ENCODE measurements at places on chromosomes 5 and 9.

DNA sequence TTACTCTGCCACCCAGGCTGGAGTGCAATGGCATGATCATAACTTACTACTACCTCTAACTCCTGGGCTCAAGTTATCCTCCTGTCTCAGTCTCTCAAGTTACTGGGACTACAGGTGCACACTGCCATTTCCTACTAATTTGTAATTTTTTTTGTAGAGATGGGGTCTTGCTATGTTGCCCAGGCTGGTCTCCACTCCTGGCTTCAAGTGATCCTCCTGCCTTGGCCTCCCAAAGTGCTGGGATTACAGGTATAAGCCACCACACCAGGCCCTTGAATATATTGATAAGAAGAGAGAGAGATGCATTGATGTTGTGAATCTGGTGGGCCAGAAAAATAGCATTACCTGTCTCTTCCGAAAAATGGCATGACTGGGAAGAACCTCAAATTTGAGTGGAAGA lies 21.0 kb upstream of the RCL1 start:
- no peak for DNase-seq

GRCh38 chr5:145991044-145991575 lies 54.7 kb downstream of the SH3RF2 start:
- DNase-seq: no peak

GRCh38 chr9:136120438-136120844 lies 1.8 kb upstream of the TMEM250 start:
- no peak for DNase-seq

DNA sequence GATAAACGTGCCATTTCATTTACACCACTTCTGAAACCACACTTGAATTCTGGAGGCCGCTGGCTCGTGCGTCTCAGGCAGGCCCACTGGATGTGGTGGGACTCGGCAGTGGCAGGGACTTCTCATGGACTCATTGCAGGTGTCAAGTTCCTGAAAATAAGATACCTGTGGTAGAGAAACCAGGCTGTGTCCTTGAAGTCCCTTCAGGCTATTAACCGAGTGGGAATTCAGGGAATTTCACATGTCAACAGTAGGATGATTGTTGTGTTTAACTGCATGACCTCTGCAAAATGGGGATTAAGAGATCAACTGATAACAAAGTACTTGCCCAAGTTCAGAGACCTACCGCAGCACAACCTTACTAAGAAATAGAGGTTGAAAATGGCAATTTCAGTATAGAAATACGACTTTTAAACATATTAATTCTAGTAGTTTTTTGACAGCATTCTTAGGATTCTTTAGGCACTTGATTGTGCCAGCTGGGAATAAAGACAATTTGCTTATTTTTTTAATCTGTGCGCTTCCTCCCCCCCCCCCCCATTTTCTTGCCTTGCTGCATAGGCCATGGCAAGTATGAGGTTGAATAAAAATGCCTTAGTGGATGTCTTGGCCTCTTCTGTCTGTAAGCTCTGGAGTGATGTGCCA lies 26.8 kb downstream of the TRIP13 start:
- no peak for DNase-seq

GRCh38 chr5:56757077-56757476 lies 58.3 kb upstream of the MAP3K1 start:
- no peak for DNase-seq

DNA sequence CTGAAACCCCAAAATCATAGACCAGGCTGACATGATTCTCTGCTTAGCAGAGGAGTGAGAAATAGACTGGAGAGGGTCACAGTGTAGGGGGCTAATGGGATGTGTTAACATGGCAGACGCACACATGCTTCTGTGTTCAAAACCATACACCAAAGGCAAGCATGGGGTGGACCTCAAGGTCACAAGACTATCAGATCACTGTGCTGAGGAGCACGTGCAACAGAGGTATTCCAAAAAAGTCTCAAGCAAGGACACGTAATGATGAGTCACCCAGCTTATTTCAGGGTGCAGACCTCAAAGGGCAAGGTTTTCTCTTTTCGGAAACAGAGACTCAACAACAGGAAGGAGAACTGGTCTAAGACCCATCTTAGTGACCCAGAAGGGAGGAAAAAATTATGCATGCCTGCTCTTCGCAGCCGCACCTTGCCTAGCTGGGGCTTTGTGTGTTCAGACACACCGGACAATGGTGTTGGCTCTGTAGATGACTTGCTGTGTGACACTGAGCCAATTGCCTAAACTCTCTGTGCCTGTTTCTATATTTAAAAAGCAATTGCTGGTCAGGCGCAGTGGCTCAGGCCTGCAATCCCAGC lies 20.3 kb downstream of the WHRN start:
- DNase-seq: no peak

DNA sequence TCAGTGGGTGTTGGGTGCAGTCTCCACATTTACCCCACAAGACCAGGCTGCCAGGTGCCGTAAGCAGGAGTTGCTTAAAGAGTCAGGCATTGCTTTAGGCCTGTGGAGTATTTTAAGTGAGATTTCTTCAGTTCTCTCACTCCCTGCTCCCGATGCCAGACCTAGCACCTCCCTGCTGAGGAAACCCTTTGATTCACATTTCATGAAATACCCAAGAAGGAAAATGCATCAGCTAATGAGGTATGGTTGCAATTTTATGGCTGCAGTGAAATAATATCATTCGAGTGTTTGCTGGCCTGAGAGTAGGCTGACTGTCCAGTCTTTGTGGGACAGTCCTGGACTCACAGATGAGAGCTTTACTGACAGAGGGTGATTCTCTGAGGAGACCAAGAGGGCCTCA lies 67.4 kb upstream of the CTSL start:
- no peak for DNase-seq

DNA sequence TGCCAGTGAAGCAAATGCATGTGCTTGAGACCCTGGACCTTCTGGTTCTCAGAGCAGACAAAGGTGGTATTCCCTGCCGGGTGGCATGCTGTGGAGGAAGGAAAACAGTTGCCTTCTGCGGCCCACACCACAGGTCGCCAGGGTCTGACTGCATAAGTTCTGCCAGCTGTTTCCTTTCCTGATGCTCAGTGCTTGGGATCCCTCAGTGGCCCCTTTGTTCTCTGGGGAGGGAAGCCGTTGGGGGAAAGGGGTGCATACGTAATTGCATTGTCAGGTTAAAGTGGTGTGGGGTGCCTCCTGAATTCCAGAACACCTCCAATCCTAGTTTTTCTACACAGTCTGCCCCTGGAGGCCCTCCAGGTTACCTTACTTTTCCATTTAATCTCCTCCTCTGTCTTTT lies 43.1 kb upstream of the SLC2A8 start:
- DNase-seq: no peak

DNA sequence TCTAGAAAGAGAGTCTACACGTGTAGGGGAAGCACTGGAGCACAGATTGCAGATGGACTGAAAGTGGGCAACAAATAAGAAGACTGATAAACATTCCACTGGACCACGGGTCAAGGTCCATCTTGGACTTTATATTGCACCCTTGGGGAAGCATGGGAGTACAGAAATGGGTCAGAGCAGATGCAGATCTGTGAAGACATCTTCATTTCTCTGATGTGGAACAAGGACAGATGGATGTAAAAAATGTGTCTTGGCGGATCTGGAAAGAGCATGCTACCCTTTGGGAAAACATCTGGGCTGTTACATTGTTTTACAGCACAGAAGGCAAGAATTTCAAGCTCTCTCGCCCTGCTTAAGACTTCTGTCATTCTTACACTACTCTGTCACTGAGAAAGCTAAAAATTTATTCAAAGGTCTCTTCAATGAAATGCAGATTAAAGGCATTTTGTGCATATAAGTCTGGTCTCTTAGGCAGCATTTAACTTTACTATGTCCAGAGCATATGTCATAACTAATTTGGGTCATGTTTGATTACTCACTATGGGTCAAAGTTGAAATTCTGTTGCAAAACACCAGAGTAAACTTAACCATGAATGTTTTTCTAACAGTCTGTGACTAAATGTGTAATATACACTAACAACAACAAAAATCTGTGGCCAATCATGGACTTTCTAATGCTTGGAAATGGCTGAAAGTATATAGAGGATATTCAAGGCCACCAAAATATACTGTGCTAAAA lies 756.4 kb upstream of the DMAC1 start:
- no peak for DNase-seq

- no peak for DNase-seq
Observed at GRCh38 chr9:33459115-33459514, 11.7 kb upstream of the AQP3 start.

GRCh38 chr5:76579166-76579937 lies 43.9 kb downstream of the F2RL2 start:
- no peak for DNase-seq

DNA sequence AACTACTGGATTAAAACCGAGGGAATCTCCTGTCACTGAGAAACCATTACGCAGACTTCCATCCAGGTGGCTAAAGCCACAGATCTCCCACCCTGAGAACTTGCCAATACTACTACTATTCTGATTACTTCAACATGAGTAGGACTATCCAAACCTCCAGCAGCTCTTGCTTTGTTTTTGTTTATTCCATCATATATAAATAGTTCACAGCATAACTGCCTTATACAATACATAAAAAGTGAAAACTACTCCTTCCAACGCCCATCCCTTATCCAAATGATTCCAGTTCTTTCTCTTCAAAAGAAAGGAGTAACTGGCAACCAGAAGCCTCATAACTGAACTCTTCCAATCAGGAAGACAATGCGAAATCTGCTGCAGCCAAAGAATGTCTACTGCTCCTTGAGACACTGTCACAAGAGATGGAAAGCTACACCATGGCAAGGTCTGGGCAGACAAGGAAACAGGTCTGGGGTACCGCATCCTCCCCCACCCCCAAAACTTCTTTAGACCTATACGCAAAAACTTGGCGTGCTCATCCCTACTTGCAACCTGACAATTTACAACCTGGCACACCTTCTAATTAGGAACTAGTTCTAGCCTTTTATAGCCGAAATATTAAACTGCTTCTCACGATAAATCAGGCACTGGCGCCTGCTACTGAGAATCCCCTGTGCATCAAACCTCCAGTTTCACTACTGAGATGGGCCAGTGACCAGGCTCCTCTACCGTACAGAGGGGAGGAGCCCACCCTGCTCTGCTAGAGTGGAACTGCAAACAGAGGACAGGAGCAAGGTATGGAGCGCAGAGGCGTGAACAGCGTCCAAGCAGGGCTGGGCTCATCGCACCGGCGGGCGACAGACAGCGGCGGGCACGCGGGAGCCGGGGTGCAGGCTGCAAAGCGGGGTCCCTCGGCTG lies 986 bp downstream of the PLPP1 start:
- no peak for DNase-seq

DNA sequence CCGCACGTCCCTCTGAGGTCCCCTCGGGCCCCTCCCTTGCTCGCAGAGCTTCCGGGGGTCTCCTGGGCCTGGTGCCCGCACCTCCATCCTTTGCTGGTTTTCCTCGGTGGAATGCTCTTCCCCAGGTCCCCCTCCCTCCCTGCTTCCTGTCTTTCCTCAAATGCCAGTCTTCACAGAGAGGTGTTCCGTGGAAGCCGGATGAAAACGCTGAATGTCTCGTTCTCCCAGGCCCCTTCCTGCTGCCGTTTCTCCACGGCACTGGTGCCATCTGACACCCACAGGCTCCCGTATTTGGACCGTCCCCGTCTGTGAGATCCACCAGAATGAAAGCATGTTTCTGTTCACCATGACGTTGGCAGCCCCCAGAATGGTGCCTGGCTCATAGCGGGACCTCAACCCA lies 4.1 kb downstream of the OR2V1 start:
- no peak for DNase-seq

- DNase-seq: no peak
Observed at GRCh38 chr5:140340605-140341121, 5.7 kb downstream of the HBEGF start.

- no peak for DNase-seq
Observed at GRCh38 chr5:652773-653350, 40.3 kb downstream of the TPPP start.

GRCh38 chr5:169628892-169629291 lies 8.2 kb upstream of the DOCK2 start:
- no peak for DNase-seq

- no peak for DNase-seq
Observed at GRCh38 chr9:128838338-128838737, 8.7 kb upstream of the SPOUT1 start.

DNA sequence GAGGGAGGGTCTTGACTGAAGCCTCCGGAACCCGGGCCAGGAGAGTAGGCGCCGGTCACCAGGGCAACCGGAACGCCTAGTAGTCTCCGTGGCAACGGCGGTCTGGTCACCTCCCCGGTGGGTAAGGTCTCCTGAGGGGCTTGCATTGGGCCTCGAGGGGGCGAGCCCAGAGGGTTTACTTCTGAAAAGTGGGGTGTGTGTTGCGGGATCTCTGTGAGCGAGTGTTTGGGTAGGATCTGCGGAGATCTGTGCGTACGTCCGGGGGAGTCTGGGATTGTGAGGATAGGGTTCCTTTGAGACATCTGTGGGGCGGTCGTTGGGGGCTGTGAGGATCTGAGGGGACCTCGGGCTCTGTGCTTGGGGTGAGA lies at the start of gene FAM221B:
TSS of gene FAM221B (minus strand) at position 17 of the 368 bp plus-strand sequence. CDS start 2,571 bp downstream, outside the sequence.
- no peak for DNase-seq

DNA sequence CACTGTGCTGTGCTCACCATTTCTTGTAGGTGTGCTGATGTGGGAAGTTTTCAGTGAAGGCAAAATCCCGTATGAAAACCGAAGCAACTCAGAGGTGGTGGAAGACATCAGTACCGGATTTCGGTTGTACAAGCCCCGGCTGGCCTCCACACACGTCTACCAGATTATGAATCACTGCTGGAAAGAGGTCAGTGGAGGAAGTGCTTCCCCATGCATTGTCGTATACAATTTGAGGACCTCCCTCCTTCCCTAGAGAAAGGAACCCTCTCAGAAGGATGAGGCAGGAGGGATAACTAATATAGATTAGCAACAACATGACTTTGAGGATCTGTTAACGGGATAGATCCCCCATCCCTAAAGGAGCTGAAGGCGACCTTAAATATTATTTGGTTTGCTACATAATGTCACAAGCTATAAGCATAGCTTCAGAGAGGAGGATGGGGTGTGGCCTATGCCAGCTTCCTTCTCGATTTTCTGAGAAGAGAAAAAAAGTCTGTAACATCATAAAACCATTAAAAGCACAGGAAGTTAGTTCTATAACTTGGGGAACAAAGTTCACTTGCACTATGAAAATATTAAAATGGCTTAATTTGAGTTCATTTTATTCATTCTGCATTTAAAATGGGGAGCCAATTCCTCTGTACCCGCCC lies 17.0 kb upstream of the CYFIP2 start:
- no peak for DNase-seq

GRCh38 chr5:43040287-43041098 lies at the start of gene ANXA2R:
Gene ANXA2R, minus strand, starts transcription at chr5:43040319. Its CDS starts 273 bp downstream, at chr5:43040046.
- peak; percentile 64 for DNase-seq

- no peak for DNase-seq
Observed at GRCh38 chr9:21710548-21711191, 91.8 kb upstream of the MTAP start.

- no peak for DNase-seq
Observed at GRCh38 chr5:96942911-96943310, 7.0 kb downstream of the LNPEP start.

DNA sequence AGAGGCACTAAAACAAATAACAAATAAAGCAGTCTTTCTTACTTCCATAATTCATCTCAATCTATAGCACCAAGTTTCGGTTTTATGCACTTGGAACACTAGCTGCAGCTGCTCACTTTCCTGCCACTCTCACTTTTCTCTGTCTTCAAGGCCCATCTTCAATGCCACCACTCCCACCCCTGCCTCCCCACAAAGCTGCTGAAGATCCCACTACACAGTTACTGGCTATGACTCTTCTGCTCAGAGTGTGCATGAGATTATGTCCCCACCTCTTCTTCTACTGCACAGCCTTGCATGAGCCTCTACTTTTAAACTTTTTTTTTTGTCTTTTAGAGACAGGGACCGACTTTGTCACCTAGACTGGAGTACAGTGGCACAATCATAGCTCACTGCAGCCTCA lies 77.4 kb downstream of the SAXO1 start:
- DNase-seq: no peak
